ENCODE measurements at places on chromosomes 1 and 21.
A peak's percentile ranks its signal among the peaks of the same experiment; 100 is the strongest.

- H3K27ac ChIP-seq: peak within 1 kb of the TSS; percentile 97
- H3K4me3 ChIP-seq: peak within 1 kb of the TSS; percentile 76
- DNase-seq: peak; percentile 89
- peaks cover 26% of the 10 kb centered on the region for H3K4me1 ChIP-seq
- peaks cover 8% of the 10 kb centered on the region for H3K36me3 ChIP-seq
- H3K27me3 ChIP-seq: no peaks in the 10 kb centered on the region
These were observed at the start of gene MFAP2 for GRCh38 chr1:16980473-16981268. TSS of gene MFAP2 (minus strand) at chr1:16980620. CDS start at chr1:16978273, 2,347 bp downstream.

DNA sequence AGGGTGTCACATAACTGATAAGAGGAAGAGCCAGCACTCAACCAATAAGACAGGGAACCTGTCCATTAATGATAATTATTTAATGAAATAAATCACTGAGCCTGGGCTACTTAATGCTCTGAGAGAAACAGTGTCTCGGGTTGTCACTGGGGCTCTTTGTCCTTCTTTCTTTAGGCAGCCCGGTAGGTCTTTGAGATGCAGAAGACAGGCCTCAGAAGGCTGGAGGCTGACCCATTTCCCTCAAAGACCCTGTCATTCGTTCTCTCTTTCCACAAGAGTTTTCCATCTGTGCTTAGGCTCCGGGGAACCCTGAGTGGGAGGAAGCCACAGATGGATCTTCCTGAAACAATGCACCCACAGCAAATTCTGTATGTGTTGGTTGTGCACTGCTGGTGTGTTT lies 68.2 kb downstream of the BRINP2 start:
- H3K4me3 ChIP-seq: no peak overlapping the region
- H3K36me3 ChIP-seq: peaks cover 5% of the 10 kb centered on the region
- H3K27me3 ChIP-seq: no peaks in the 10 kb centered on the region
- H3K27ac ChIP-seq: no peak overlapping the region

- no peak for DNase-seq
- H3K36me3 ChIP-seq: no peaks in the 10 kb centered on the region
- peaks cover 32% of the 10 kb centered on the region for H3K4me1 ChIP-seq
- no peak overlapping the region for H3K27ac ChIP-seq
These were observed 354.9 kb upstream of the PLXNA2 start for GRCh38 chr1:208599063-208599462.

GRCh38 chr1:173421286-173421685 lies 55.8 kb upstream of the PRDX6 start:
- no peaks in the 10 kb centered on the region for H3K4me1 ChIP-seq
- no peak for DNase-seq
- H3K27me3 ChIP-seq: no peaks in the 10 kb centered on the region
- no peak overlapping the region for H3K4me3 ChIP-seq
- H3K27ac ChIP-seq: no peak overlapping the region

DNA sequence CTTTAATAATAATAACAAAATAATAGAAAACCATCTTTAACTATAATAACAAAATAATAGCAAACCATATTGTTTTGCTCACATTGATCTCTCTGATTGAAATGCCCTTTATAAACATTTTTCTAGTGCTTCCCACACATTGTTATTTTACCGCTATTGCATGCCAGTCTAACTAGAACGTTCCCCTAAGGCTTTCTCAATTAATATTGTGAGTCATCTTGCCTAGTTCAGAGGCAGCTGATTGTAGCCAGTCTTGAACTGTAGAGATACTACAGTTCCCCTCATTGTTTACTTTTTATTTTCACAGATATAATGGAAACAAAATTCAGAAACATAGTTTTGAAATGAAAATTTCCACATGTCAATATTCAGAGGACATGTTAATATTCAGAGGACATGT lies 192.3 kb upstream of the ADGRL4 start:
- H3K27ac ChIP-seq: peak overlapping the region; percentile 46
- H3K36me3 ChIP-seq: no peaks in the 10 kb centered on the region
- DNase-seq: no peak
- no peaks in the 10 kb centered on the region for H3K27me3 ChIP-seq

- no peak overlapping the region for H3K4me3 ChIP-seq
- DNase-seq: no peak
- no peaks in the 10 kb centered on the region for H3K36me3 ChIP-seq
- no peaks in the 10 kb centered on the region for H3K27me3 ChIP-seq
- no peaks in the 10 kb centered on the region for H3K4me1 ChIP-seq
These were observed 16.7 kb downstream of the MACF1 start for GRCh38 chr1:39220891-39221870.

DNA sequence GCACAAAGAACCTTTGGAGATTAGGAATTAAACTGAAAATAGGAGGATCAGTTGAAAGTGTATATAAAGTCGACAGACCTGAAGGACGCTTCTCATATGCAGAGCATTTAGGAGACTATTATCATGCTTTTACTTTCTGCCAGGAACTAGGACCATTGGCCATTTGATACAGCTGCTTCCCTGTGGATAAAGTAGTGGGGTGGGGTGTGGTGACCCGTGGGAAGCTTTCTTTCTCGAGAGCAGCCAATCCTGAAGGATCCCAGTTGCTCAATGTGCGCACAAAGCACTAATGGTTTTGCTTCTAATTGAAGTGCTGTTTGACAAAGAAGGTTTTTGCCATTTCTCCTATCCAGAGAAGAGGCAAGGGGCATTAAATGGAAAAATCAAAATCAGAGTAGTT lies 14.9 kb upstream of the CD55 start:
- no peak overlapping the region for H3K27ac ChIP-seq
- no peaks in the 10 kb centered on the region for H3K27me3 ChIP-seq
- DNase-seq: no peak

DNA sequence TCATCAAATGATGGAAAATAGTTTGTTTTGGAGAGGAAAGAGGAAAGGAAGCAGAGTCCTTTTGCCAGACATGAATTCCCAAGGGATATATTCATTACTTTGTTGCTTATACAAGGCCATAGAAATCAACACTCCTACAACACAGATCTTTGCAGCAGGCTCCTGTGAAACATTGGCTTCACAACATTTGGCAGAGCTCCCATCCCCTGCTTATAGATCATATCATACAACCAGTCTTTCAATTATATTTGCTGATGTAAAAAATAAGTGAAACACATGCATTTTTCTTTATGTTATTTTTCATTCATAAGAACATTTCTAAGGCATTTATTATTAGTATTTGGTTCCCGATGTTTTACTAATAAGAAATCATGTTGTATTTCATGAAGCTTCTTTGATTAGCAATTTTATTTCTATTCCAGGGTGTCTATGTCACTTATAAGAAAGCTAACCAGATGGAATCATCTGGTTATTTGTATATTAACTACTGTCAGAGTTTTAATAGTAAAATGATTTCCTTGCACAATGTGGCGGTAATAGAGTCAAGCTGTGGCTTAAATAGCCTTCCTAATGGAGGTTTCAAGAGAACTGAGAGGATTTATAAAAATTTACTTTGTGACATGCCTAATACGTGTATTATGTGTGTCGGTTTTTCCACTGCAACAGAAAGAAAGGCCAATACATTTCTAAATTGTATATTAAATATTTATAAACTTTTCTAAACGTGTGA lies 470.3 kb upstream of the NCAM2 start:
- no peaks in the 10 kb centered on the region for H3K4me1 ChIP-seq
- H3K36me3 ChIP-seq: no peaks in the 10 kb centered on the region
- no peaks in the 10 kb centered on the region for H3K27me3 ChIP-seq
- H3K27ac ChIP-seq: no peak overlapping the region
- H3K4me3 ChIP-seq: no peak overlapping the region

DNA sequence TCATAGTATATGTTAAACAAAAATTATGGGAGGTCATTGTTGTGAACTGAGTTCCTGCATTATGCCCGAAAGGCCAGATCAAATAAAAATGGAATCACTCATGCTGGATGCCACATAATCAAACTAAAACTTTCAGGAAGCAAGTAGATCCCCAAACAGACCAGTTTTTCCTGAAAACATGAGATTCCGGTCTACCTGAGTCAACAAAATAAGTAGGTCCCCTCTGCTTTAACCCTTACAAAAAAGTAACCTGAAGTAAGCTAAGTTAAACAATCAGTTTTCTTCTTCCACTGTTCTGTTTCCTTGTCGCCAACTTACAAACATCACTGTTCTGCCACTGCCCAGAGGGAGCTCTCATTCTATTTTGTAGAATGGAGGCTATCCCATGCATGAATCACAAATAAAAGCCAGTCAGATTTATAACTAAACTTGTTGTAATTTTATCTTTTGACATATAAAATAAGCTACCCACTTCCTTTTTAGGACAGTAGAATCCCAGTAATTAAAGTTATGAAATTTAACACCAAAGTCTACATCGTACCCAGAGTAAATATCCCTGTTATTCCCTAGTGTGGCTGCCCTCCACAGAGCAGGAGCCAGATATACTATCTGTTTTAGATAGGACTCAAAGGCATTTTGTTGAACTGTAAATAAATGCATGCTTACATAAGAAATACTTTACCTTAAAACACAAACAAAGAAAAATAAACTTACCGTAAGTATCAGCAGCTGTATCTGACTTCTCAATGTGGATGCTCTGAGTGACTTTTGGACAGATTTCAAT lies 149.4 kb downstream of the TIAM1 start:
- H3K36me3 ChIP-seq: no peaks in the 10 kb centered on the region
- H3K27me3 ChIP-seq: no peaks in the 10 kb centered on the region
- no peak for DNase-seq
- H3K4me3 ChIP-seq: no peak overlapping the region

GRCh38 chr1:24761582-24761981 lies 16.3 kb downstream of the CLIC4 start:
- DNase-seq: no peak
- no peak overlapping the region for H3K4me3 ChIP-seq
- peaks cover 18% of the 10 kb centered on the region for H3K4me1 ChIP-seq
- no peak overlapping the region for H3K27ac ChIP-seq
- H3K27me3 ChIP-seq: no peaks in the 10 kb centered on the region

- H3K36me3 ChIP-seq: peaks cover 3% of the 10 kb centered on the region
- DNase-seq: no peak
- H3K4me3 ChIP-seq: no peak within 1 kb of the TSS
- no peaks in the 10 kb centered on the region for H3K4me1 ChIP-seq
These were observed at the start of gene TEX50 for GRCh38 chr1:173635116-173635515. TSS of gene TEX50 (plus strand) at chr1:173635338. CDS start at chr1:173635522, 184 bp downstream.

DNA sequence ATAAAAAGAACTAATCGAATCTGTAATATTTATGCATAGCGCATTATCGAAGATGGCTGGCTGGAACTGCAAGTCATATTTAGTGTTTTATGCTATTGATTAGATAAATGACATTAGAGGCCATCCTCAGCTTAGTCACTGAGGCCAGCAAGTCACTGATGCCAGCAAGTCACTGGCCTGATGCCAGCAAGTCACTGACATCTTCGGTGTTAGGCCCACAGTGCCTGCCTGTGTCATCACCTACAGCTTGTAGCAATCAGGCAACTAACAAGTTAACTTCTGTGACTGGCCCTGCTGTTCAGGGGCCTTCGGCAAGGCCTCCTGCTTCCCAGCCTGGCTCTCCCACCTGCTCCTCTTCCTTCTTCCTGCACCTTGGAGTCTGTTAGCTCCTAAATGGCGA lies 65.6 kb upstream of the SCCPDH start:
- no peak for DNase-seq
- no peak overlapping the region for H3K4me3 ChIP-seq
- no peaks in the 10 kb centered on the region for H3K4me1 ChIP-seq
- peaks cover 35% of the 10 kb centered on the region for H3K36me3 ChIP-seq
- H3K27ac ChIP-seq: no peak overlapping the region

- no peak overlapping the region for H3K4me3 ChIP-seq
- H3K27me3 ChIP-seq: no peaks in the 10 kb centered on the region
- H3K27ac ChIP-seq: no peak overlapping the region
- H3K4me1 ChIP-seq: no peaks in the 10 kb centered on the region
These were observed 29.0 kb downstream of the SOAT1 start for GRCh38 chr1:179322557-179322956.

DNA sequence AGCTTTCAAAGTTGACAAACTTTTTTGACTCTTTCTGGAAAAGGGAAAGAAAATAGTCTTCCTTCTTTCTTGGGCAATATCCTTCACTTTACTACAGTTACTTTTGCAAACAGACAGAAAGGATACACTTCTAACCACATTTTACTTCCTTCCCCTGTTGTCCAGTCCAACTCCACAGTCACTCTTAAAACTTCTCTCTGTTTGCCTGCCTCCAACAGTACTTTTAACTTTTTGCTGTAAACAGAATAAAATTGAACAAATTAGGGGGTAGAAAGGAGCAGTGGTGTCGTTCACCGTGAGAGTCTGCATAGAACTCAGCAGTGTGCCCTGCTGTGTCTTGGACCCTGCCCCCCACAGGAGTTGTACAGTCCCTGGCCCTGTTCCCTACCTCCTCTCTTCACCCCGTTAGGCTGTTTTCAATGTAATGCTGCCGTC lies 160.8 kb upstream of the SGIP1 start:
- DNase-seq: no peak
- H3K36me3 ChIP-seq: peaks cover 17% of the 10 kb centered on the region
- H3K27ac ChIP-seq: 0 out of 2 replicates have a peak overlapping the region, but pooled peaks have one; percentile 86
- H3K27me3 ChIP-seq: no peaks in the 10 kb centered on the region
- H3K4me1 ChIP-seq: peaks cover 18% of the 10 kb centered on the region

GRCh38 chr1:8538502-8538901 lies 220.6 kb downstream of the SLC45A1 start:
- no peak for DNase-seq
- peaks cover 9% of the 10 kb centered on the region for H3K4me1 ChIP-seq
- H3K27me3 ChIP-seq: no peaks in the 10 kb centered on the region
- H3K4me3 ChIP-seq: no peak overlapping the region
- H3K36me3 ChIP-seq: peaks cover 13% of the 10 kb centered on the region

GRCh38 chr1:158398818-158399514 lies at the start of gene OR10T2:
TSS of gene OR10T2 (minus strand) at chr1:158399466. CDS start at chr1:158399466, 0 bp downstream.
- no peak within 1 kb of the TSS for H3K27ac ChIP-seq
- no peaks in the 10 kb centered on the region for H3K27me3 ChIP-seq
- H3K36me3 ChIP-seq: no peaks in the 10 kb centered on the region
- DNase-seq: no peak

DNA sequence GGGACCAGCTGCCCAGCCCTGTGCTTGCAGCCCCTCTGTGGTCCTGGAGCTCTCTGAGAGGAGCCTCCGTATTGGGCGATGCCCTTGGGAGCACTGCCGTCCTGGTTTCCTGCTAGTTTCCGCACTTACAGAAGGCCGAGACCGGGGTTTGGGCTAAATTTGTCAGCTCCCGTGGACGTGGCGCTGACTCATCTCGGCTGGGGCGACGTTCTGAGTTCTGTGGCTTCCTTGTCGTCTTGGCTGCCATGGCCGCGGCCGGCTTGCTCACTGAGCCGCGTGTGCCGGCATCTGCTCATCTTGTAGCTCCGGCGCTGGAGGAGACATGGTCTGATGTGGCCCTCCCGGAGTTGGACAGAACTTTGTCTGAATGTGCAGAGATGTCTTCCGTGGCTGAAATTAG lies 64.9 kb downstream of the PCNT start:
- H3K27ac ChIP-seq: no peak overlapping the region
- peaks cover 14% of the 10 kb centered on the region for H3K4me1 ChIP-seq
- peaks cover 11% of the 10 kb centered on the region for H3K36me3 ChIP-seq

DNA sequence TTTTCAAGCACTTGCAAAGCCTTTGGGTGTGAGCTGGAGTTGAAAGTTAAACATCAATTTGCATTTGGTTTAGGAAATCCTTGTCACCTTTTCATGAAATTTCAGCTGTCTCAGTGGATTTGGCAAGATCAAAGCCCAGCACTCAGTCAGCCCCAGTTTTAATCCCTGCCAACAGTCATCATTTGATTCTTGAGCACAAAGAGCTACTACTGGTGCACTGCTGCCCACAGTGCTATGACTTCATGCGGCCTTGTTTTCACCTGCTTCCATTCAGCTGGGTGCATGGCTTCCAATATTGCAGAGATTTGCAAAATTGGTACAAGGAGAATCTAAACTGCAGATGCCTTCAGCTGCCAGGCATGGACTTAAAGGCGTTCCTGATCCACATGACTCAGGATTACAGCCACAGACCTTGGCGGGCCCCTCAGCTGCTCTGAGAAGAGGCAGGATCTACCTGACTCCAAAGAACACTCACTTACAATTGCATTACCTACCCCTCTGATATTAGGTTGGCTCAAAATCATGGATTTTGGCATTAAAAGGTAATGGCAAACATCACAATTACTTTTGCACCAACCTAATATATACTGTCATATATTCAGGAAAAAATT lies 259.1 kb downstream of the DSCAM start:
- DNase-seq: no peak
- no peaks in the 10 kb centered on the region for H3K27me3 ChIP-seq
- no peaks in the 10 kb centered on the region for H3K36me3 ChIP-seq
- no peaks in the 10 kb centered on the region for H3K4me1 ChIP-seq
